ENCODE measurements at places on chromosomes 7 and 10.

DNA sequence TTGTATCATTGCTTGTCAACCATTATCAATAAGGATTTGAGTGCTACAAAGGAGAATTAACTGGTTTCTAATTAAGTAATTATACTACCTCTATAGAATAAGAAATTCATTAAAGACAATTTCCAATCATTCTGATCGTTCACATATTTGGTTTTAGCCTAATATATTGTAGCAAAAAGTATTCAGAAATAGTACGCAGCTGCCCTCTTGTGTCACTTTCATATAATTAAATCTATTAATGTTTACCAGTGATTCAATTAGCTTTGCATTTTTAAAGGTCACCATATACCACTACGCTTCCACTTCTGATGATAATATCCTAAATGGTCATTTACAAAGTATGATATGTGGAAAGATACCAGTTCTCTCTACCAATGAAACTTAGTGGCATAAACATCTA is 128.3 kb downstream of the NEBL start:
- no peak for DNase-seq

DNA sequence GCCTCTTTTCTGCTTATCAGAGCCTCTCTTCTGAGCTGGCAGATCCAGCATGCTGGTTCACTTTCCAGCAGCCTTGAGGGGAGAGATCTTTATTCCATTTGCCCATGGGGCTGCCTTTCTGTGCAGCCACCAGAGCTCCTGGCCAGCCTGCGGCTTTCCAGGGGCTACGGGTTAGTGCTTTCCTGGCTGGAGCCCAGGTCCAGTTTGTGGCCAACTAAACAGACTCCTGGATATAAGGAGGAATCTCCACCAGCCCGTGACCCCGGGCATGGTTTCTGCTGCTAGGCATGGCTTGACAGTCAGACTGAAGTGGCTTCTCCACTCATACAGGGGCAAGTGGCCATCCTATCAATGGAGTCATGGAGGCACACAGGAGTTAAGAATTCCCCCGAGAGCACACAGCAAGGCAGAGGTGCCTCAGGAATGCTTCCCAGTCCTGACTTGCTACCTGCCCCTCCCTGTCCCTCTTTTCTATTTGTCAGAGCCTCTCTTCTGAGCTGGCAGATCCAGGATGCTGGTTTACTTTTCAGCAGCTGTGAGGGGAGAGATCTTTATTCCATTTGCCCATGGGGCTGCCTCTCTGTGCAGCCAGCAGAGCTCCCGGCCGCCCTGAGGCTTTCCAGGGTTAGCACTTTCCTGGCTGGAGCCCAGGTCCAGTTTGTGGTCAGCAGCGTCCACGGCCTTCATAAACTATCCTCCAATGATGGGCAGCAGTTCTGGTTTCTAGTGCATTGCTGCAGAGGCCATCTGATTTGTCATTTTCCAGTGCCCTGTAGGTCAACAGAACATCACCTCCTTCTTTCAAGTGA is 35.9 kb downstream of the TSPAN15 start:
- DNase-seq: no peak

DNA sequence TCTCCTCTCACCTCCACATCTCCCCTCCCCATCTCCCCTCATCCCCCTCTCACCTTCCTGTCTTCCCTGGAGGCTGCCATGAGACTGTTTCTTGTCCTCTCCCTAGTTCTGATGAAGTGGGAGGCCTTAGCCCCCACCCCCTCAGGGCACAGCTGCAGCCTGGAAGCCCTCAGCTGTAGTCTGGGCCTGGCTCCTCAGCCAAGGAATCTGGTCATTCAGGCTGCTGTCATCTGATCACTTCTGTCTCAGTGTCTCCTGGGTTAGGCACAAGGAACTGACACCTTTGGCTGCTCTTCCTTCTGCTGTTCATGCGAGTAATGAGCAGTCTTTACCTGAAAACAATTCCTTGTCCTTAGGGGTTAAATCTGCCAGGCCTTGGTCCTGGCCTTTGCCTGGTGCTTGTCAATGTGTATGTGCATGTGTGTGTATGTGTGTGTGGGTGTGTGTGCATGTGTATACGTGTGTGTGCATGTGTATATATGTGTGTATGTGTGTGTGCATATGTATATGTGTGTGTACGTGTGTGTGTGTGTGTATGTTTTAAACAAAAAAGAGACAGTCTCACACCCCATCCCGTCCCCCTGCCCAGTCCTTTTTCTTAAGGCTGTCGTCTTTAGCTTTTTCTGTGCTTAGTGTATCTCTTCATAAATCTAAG is 153.5 kb upstream of the TMEM72 start:
- no peak for DNase-seq

DNA sequence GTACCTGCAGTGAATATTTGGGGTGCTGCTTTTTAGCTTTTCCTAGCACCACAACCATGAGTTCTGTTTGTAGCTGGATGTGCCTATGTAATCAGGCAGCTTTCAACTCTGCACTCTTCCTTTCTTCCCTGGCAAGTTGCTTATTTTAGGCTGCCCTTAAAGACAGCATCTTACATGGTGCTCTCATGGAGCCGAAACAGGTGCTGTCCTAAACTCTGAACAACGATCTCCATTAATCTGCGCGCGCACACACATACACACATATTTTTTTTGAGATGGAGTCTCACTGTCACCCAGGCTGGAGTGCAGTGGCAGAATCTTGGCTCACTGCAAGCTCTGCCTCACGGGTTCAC is 9.1 kb downstream of the RPS24 start:
- no peak for DNase-seq

- no peak for DNase-seq
Observed at GRCh38 chr7:28784171-28784902, 173.8 kb downstream of the TRIL start.
